ENCODE measurements at places on chromosomes 6 and 20. TPM values are rescaled to one million over a fixed set of nuclear protein-coding genes. Genes with fewer than 3 reads are reported as not detected.

DNA sequence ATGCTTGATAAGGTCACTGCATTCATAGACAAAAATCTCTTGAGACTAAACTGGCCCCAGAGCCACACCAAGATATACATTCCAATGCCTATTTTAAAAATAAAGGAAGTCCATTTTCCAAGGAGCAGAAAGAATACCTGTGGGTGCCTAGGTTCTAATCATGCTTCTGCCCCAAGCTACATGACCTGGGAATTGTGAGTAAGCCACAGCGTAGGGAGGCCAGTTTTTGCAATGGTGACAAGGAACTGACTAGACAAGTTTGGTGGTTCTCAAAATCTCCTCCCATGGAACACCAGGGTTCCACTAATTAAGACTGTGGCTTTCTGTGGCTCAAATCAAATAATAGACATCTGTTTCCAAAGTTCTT, 83.3 kb downstream of the GMDS start:
- no peak for DNase-seq

DNA sequence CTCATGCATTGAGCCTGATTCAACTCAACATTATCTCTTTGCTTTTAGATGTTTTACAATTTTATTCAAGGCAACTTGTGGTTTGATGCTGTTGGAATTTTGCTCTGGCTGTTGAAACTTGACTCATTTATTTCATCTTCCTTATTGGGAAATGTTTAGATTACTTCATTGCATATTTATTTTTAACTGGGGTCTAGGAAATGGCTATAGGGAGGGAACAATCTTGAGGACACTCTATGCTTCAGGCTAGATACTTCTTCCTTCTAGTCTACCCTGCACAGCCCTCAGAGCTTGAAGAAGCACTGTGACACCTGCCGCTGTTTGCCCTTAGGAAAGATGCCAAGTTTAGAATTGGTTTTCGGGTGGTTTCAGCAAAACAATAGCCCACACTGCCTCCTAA, 183.4 kb downstream of the ADGRG6 start:
- no peak for DNase-seq

The LPA gene
- total RNA-seq: not detected

DNA sequence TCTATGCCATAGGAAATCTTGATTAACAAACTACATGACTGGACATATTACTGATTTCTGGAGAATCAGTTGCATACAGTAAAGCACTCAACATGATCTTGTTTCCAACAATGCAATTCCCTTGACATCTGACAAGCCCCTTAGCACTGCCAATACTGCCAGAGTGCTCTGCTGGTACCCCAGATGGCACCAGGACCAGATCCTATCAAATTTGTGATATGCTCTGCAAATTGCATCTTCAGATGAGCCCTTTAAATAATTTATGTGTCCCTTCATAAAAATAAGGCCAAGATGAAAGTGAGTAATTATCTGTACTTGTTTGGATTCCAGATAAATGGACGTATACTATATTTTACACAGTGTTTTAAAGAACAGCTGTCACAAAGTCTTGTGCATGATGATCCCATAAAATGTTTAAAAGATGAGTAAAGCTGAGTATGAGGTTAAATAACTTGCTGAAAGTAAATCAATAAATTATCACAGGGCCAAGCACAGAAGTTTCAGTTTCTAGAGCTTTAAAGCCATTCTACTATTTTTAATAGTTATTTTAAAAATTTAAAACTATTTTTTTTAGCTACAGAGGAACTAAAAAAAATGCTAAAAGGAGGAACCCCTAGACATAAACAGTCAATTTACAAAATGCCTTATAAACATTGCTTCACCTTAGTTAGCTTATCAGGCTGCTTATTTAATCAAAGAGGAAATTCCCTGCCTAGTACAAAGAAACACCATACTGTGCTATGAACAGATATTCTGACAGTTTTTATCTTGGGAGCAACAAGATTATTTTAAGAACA, 42.1 kb downstream of the NUDT3 start:
- no peak for DNase-seq

DNA sequence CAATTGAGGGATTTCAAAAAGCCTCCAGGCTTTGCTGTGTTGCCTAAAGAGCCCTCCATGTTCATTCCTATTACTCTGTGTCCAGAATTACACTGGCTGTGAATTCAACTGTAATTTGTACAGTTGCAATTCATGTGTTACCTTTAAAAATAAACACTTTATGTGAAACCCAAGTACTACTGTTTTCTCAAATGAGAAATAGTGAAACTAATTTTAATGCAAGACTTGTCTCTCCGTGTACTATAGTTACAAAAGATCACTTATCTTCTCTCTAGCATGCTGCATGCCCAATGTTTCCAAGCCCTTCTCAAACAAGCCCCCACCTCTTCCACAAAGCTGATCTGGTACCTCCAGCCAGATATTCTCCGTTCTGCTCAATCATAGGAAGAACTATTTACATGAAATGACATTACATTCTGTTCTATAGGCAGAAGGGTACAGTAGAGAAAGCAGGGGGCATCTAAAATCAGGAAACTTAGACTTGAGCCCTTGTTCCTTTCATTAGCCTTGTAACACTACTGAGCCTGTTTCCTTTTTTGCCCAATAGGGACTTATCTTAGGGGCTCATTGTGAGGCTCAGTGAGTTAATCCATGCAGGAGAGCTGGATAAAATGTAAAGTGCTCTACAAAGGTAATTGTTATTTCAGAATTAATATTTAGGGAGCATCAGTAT, 12.3 kb upstream of the COL9A1 start:
- no peak for DNase-seq

DNA sequence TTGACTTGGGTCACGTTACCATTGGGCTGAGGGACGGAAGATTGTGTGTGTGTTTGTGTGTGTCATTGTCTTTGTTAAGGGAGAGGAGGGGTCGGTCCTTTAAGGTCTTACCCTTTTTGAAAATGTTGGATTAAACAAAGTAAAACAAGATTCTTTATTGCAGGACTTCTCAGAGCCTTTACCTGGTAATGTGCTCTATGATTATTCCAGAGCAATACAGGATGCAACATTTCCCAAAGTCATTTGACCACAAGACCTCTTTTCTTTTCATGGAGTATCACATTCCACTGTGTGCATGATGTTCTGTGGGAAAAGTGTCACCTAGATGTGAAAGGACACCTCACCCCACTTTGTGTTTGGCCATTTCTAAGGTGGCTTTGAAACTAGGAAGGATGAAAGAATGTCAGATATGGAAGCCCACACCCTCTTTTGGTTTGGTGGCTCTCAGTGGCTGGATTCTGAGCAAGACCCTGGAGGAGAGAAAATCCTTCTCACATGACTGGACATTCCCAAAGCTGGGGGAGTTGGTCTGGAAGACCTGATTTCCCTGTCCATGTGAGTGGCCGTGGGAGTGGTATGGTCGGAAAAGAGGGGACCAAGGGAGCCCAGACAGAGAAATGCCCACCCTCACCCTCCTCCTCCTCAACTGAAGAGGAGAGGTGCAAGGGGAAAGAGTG, 18.2 kb upstream of the ZNF831 start:
- DNase-seq: no peak

DNA sequence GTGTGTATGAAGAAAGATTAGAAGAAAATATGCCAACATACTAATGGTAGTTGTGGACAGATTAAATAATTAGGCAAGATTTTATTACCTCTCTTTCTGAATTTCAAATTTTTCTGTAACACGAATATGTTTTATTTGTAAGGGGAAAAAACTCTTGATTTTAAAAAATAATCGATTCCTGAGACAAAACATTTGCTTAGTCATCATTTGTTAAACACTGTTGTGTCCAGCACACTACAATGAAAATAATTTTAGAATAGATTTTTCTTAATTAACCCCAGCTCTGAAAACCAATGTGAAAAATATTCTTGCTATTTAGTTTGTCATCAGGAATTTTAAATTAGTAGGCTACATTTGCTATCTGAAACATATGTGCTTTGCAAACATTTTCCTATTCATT, 253.0 kb downstream of the TRDN start:
- no peak for DNase-seq

DNA sequence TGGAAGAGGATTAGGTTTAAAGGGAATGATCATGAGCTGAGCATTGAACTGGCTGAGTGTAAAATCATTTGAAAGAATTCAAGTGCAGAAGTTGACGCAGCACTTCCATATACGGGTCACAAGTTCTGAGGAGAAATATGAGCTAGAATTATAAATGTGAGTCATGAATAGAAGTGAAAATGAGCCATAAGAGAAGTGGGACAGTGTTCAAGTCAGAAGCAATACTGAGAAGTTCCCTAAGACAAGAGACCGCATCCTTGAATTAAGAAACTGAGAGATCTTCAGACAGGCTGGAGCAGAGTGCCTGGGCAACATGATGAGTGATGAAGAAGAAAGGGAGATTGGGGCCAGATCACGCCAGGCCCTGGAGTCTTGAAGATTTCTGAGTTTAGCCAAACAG, 209.7 kb downstream of the TBX18 start:
- DNase-seq: no peak

DNA sequence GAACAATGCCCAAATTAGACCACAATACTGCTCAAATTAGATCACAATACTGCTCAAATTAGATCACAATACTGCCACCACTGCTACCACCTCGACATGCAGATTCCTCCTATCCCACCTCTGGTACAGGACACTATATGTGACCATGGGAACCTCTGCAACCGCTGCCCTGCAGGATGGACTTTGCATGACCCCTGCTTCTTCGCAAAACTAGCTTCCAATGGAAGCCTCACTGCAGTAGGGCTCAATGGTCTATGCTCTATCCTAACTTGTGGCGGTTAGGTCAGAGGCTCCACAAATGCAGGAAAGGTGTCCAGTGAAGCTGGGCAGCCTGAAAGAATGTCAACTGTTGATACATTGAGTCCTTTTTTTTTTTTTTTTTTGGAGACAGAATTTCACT, 7.8 kb upstream of the TXNDC5 start:
- DNase-seq: no peak

DNA sequence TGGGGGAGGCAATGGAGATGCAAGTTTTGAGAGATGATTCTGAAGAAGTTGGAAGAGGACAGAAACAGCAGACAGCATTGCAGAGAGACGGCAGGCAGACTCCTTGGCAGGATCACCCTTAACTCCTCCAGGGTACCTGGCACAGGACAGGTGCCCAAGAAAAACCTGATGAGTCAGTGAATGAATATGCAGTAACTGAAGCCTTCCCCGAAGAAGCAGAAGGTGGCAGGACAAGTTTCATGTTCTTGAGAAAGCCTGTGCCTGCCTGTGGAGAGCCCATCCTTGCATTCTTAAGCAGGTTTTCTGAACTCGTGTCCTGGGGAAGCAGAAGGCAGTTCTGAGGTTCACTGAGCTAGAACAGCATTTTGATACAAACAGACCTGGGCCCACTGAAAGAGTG, 79.6 kb upstream of the SASH1 start:
- no peak for DNase-seq

GRCh38 chr6:117907601-117908245, 659 bp downstream of the SLC35F1 start:
- DNase-seq: no peak

DNA sequence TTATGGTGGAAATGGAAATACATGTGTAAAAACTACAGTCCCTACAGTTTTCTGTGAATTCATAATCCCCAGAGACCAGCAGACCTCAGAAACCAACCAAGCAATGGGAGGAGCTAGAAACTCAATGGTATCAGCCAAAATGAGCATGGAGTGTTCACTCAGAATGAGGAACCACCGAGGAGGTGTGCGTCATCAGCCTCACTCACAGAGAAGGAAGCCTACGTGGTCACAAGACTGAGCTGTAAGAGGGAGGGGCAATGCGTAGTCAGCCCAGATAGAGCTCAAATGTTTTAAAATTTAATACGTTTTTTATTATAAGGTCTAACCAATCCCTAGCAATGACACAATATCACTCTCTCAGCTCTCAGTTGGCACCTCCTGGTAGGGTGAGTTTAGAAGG, 17.4 kb downstream of the MYLK4 start:
- DNase-seq: peak; percentile 61

The MDFI gene
- total RNA-seq: 1.3 TPM

DNA sequence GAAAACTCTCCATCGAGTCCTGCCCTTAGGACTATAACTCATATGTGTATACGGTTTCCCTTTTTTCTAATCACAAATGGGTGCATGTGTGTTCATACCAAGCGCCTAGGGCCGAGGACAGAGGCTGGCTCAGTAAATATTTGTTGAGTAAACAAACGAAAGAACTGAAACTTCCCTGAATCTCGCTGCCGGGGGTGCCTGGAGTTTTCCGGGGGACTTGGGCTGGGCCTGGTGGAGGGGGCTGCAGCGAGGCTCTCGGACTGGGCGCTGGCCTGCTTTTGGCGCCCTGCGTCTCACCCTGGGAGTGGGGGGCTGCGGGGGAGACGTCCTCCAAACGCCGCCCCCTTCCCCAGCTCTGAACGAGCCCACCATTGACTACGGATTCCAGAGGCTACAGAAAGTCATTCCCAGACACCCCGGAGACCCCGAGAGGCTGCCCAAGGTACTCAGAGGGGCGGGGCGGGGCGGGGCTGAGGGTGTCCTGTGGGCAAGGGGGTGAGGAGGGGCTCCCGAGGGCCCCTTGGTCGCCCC, 49.0 kb downstream of the CPXM1 start:
- no peak for DNase-seq

DNA sequence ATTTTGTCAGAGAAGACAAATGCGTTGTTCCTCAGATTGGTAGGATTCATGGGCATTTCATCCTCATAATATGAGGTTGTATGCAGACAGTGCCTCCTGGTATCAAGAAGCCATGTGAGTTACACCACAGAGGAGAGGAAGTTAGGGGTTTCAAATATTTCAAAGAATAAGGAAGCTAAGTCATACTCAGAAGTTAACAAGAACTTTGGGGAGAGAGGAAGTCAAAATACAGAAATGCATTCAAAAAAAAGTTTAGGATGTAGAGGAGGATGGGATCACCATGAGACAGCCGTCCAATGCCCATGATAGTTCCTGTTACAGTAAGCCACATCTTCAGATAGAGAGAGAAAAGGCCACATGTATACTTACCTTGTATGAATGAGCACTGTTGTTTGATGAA, 22.3 kb downstream of the HLA-DOB start:
- DNase-seq: no peak

The SCRT2 gene
- total RNA-seq: not detected

- DNase-seq: peak; percentile 58
Observed at GRCh38 chr6:138289739-138290138, 71.4 kb upstream of the PBOV1 start.

- no peak for DNase-seq
Observed at GRCh38 chr6:138493413-138493812, 5.9 kb downstream of the NHSL1 start.

The NKX2-4 gene
- total RNA-seq: not detected

Measured in left ventricle myocardium superior (tissue), 1 donor.